Epithelial cell of esophagus (primary cell): ENCODE measurements at places on chromosomes 11 and 22.

DNA sequence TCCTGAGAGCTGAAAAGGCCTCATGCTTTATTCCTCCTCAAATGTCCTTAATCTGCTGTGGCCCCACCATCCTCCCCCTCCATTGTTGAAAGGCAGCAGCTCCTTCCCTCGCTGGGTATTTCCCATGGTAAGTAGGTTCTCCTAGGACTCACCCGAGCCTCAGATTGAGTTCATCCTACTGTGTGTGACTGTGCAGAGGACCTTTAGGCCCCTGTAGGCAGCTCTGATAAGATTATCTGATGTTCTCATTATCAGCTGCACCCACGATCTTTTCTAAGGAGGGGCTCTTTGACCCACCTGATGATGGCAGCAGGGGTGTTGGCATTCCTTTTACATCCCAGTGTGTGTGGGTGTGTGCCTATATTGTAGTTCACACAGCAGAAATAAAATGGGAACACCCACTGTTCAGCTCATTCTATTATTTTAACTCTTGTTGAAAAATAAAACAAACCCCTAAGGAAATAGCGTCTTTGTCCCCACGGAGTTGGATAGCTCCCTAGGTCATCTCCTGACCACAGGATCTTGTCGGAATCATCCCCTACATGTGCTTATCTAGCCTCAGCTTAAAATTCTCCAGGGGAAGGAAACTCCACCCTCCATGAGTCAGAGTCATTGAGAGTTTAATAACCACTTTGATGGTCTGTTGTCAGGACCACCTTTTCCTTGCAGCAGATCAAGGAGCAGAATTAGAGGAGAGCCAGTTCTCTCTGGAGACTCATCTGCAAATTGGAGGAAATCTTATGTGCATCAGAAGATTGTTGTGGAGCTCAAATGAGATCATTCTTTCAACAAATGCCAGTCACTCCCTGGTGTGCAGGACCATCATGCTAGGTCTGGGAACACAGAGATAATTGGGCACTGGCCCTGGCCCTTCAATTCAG is 19.3 kb downstream of the ENDOD1 start:
- peak; percentile 18 for DNase-seq

DNA sequence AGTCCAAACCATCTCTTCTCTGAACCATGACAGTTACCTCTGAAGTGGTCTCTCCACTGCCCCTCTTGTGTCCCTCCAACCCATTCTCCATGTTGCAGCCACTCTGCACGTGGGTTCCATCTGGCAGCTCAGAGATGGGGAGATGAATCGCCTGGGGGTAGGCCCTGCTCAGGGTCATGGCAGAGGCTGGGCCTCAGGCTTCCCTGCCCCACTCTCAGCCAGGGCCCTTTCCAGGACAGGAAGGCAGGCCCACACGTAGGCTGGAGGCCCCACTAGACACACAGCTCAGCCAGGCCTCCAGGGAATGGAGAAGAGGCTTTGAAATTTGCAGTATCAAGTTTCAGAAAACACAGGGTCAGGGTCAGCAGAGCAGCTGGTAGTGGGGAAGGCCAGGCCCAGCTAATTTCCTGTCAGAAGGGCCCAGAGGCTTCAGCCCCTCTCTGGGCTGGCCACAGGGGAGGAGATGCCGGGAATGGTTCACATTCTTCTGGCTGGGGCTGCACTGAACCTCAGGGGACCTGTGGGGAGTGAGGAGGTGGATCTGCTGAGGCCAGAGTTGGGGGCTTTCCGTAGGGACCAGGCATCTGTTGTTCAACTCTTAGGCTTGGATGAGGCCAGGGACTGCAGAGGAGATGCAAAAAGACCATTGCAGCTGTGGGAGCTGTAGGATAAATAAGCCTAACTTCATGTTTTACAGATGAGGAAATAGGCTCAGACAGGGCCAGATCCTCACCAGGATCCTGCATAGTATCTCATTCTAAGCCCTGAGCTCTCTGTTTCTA is 101.6 kb downstream of the SWAP70 start:
- DNase-seq: no peak

DNA sequence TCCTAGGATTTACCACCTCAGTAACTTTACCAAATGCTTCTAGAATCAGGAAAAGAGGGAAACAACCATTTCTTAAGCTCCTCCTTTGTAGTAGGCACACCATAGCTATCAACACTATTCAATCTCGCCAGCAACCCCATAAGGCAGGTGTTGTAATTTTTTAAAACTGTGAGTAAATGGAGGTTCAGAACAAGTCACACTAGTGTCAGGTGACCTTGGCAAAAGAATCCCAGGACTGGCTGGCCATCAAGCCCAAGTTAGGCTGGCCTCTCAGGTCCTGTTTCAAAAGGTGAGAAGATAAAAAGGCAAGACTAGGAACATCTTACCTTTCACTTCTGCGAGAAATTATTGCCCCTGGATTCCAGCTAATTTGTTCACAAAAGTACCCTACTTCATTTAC is 713 bp downstream of the TOP3B start:
- DNase-seq: peak; percentile 24

GRCh38 chr11:57432714-57433163 is 5.8 kb upstream of the SLC43A3 start:
- DNase-seq: peak; percentile 59

DNA sequence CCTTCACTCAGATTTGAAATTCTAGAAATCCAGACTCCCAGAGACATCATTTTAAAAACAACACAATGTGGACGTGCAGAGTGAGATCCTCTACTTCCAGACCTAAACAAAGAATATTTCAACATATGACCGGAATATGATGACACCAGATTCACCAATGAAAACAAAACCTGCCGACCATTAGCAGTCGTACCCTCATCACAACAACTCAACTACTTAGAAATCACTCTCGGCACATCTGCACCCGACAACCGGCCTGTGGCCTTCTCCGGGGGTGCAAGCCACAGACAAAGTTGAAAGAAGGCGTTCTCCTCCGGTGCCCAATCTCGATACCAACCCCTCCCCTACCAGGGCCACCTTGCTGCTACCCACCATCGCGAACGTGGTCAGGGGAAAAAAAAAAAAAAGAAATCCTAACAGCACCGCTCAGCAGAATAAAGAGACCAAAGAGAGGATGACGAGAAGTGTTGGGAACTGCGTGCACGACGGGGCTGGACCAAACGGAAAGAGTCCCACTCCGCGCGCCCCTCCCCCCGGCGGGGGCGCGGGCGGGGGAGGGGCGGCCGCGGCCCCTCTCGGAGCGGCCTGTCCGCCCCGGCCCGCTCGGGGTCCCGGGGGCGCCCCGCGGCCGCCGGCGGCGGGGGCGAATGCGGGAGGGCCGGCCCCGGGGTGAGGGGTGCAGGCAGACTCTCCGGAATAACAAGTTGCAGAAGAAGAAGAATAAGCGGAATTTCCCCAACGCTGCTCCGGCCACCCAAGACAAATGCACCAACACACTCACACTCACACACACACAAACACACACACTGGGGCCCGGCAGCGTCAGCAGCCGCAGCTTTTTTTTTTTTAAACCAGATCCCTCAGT is 1.7 kb downstream of the PHF21A start:
- DNase-seq: peak; percentile 68

DNA sequence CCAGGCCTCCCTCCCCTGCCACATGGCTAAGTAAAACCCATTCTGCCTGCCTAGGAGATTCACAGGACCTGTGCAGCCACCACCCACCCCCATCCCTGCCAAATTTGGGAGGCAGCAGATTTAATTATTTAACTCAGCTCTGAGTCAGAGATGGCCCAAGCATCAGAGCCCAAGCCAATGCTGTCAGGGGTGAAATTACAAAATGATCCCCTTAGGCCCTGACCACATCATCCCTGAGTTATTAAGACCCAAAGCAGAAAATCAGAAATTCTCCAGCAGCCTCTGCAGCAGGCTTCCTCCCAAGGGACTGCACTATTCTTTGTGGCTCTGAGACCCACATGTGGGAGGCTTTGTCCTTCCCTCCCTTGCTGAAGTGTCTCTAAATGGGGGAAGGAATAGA is 52.8 kb upstream of the RRAS2 start:
- DNase-seq: peak; percentile 87

- peak; percentile 50 for DNase-seq
These were observed 13.5 kb downstream of the PLET1 start for GRCh38 chr11:112247201-112247600.

GRCh38 chr11:2576111-2576510 is 123.7 kb downstream of the KCNQ1OT1 start:
- no peak for DNase-seq

DNA sequence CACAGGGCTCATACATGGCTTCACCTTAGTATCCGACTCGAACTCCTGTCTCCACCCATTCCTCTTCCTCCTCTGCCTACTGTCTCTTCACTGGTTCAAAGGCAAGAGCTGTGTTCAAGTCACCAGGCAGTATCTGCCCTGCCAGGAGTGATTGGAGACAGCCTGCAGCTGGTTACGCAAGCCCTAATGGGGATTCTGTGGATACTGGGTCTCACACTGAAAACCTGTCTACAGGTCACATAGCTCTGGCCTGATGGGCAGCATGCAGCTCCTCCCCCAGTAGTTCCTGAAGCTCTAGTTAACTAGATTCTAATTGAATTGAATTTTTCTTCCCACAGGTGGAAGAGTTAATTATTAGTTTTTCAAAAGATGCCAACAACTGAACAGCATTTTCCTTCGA is 332.2 kb downstream of the TMEM135 start:
- DNase-seq: no peak

- DNase-seq: no peak
These were observed 12.3 kb upstream of the TXN2 start for GRCh38 chr22:36493690-36494110.

- peak; percentile 35 for DNase-seq
These were observed 23.4 kb upstream of the KIRREL3 start for GRCh38 chr11:127023991-127024390.

GRCh38 chr22:49023161-49023878 is 804.4 kb downstream of the BRD1 start:
- DNase-seq: no peak

DNA sequence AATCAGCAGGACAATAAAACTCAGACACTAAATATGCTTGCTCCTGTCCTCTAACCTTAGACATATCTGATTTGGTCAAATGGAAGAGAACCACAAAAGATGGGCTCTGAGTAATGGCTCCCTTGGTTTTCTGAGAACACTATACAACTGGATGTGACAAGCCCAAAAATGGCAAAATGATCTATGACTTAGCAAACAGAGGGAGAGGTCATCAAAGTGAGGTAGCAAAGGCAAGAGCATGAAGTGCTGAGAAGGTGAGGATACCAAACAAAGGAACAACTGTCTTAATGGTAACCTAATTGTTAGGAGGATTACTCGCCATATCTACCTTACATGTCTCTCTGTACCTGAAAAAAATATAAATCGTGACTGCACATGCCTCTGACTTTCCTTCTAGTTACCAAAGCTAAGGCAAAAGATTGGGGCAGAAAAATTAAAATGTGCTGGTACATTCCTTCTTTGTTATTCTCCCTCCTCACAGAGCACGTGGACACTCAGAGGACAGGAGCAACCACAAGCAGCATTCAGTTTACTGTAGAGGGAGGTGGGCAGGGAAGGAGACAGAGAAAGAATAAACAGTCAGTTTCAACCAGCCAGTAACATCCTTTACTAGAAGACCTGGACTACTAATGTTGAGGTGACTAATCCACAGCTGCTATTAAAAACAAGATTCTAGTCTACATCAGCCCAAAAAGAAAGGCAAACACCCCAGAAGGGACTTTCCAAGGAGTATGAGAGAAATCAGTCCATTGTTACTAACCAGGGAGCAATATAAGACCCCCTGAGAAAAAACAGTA is 88.8 kb downstream of the AMBRA1 start:
- DNase-seq: no peak

- DNase-seq: no peak
These were observed 53.0 kb downstream of the GRAMD4 start for GRCh38 chr22:46673205-46673604.

- peak; percentile 48 for DNase-seq
These were observed 494.5 kb upstream of the LARGE1 start for GRCh38 chr22:34414467-34415440.

DNA sequence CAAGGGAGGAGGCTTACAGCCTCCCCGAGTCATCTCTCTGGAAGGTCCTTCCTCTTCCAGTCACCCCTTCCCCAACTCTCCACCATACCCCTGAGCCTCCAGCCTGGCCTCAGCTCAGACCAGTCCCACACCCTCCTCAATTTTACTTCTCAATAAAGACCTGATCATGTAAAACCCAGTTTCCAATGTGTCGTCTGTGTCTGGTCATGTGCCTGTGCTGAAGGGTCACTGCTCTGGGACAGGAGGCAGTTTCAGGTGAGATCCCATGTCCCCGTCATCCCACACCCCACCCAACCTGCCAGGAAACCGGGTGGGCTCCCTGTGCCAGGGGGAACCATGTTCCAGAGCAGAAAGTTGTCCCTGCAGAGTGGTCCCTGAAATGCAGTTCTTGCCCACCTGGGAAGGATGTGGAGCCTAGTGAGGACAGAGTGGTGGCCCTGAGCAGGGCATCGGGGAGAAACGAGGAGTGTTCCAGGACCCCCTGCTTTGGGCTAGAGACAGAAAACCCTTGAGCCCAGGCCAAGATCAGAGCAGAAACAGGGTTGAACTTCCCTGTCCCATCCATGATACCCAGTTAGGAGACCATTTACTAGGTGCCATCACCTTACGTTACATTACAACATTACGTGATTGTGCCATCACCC is 19.4 kb downstream of the IGLL5 start:
- DNase-seq: no peak

DNA sequence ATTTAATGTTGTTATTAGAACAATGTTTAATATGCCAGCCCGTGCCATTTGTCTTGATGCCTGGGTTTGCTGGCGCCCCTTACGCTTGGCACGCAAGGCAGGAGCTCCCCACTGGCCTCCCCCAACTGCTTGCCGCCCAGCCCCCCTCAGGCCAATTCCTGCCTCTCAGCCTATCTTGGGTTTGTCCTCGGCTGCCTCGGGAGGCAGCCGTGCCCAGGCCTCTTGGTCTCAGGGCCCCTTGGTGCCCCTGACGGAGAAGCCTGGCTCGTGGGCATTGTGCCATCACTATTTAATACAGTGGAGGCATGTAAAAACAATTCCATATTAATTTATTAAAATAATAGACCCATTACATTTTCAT is 119.8 kb downstream of the KCNQ1OT1 start:
- no peak for DNase-seq

GRCh38 chr11:121613724-121614123 is 161.0 kb upstream of the SORL1-AS1 start:
- DNase-seq: no peak

DNA sequence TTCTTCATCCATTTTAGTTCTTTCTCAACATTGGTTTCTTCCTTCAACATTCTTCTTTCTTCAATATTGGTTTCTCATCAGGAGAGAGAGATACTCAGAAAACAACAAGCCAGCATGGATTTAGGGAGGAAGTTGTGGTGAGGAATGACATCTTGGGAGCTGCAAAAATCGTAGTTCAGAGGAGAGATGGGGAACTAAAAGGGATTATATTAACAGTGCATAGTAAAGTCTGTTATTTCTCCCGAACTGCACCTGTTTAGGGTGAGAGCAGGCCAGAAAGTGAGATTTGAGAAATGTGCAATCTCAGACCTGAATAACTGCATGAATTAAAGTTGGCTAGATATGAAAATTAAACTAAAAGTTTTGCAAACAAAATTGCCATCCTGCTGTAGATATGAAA is 94.5 kb downstream of the CASP12 start:
- DNase-seq: no peak
